ENCODE measurements at places on chromosomes 1 and 21.

GRCh38 chr1:154774175-154774855 is 95.8 kb downstream of the KCNN3 start:
- DNase-seq: no peak

DNA sequence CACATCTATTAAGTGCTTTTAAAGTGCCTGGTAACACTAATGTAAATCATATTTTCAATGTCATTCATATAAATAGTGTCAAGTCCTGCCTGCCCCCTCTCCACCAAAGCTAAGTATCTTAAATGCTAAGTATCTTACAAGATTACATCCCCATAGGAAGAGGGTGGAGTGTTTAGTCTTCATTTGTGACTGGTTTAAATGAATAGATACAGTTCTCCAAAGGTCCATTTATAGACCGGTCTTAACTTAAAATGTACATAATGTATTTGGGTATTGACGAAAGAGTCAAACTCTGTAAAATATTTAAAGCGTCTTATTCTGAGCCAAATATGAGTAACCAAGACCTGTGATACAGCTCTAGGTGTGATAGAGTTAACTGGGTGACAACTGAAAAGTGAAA is 60.2 kb downstream of the POU2F1 start:
- no peak for DNase-seq

DNA sequence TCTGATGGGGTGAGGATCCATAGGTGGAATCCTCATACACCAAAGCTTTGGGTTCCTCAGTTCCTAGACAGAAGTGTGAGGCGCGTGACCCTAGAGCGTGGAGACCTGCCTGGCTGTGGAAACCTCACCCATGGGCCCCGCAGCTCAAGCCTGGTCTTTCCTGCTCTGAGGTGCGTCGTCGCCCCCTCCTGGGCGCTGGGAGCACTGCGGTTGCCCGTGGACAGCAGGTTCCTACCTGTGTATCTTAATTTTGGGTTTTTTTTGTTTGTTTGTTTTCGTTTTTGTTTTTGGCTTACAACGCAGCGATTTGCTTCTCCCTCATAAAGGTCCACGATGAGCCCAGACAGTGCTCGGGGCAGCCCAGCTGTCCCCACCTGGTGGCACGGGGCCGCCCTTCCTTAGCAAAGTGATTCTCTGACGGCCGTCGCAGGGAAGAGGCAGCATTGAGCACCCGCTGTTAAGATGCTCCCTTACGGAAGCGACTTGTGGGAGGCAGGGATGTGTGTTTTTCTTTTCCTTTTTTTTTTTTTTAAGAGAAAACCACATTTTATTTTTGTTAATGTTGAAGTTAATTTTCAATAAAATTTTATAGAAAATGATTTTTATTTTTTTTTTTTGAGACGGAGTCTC is 36.5 kb upstream of the TRAPPC10 start:
- DNase-seq: peak; percentile 88

- DNase-seq: no peak
Measured at GRCh38 chr1:182611787-182612186, 7.6 kb upstream of the RGS16 start.

DNA sequence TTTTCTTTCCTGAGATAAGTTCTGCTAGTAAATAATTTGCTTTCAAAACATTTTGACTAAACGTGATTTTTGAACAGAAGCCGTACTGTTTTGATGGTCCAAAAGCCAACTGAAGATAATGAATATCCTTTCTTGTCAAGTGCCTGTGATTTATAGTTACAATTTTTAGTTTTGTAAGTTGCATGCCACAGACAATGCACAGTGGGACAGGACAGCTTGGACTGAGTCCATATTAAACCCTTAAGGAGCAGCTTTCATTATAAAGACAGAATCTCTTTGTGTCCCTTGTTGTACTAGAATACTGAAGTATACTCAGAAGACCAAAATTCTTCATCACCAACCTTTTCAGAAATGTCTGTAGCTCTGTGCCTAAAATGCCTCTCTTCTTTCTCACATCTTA is 92.2 kb downstream of the LTN1 start:
- DNase-seq: no peak

GRCh38 chr1:10795276-10796021 is 997 bp downstream of the CASZ1 start:
- DNase-seq: no peak

DNA sequence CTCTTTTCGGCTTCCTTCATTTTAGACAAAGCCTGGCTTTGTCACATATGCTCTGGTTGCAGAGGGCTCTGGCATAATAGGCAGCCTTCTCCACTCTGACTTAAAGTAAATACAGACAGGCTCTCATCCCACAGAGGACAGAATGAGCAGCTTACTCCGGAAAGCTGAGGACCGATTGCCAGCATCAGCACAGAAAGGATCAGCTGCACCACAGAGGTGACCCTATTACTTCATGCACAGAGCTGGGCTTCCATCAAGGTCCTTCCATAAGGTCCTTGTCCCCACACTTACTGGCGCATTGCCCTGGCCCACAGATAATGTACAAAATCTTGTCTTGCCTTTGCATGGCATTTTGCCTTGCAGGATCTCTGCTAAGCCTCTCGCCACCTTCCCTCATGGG is 67.6 kb downstream of the SEC16B start:
- DNase-seq: no peak

DNA sequence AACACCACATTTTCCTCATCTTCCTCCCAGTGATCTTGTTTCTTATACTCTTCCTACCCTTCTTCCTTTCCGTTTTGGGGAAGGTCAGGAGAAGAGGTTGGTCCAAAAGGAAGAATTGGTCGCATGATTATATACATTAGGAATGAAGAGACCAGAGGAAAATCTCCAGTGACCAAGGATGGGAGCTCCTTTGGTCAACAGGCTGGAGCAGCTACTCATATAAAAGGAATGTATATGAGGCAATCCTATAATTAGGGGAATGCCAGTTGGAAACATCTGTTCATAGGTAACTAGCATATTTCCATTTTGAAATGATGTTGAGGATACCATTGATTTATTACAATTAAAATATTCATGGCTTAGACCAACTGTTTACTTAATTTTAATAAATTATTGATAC is 114.5 kb downstream of the LRRC40 start:
- DNase-seq: no peak

DNA sequence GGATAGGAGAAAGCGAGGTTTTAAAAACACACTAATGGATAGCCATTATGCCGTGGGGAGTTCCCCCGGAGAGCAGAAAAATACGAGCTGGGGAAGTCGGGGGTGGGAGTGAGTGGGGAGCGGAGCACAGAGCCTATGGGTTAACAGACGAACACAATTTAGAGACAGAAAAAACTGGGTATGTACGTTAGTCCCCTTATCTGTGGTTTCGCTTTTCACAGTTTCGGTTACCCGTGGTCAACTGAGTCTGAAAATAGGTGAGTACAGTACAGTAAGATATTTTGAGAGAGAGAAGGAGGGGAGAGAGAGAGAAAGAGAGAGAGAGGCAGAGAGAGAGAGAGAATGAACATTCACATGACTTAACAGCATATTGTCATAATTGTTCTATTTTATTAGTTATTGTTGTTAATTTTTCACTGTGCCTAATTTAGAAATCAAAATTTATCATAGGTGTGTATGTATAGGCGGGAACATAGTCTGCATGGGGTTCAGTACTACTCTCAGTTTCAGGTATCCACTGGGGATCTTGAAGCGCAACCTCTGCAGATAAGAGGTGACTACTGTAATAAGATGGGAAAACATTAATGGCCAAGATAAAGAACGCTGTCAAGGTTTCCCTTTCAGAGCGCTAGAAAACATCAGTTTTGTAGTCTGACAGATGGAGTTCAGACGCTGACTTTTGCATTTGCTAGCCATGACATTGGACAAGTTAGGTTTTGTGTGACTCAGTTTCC is 125.6 kb upstream of the LMO4 start:
- DNase-seq: no peak

DNA sequence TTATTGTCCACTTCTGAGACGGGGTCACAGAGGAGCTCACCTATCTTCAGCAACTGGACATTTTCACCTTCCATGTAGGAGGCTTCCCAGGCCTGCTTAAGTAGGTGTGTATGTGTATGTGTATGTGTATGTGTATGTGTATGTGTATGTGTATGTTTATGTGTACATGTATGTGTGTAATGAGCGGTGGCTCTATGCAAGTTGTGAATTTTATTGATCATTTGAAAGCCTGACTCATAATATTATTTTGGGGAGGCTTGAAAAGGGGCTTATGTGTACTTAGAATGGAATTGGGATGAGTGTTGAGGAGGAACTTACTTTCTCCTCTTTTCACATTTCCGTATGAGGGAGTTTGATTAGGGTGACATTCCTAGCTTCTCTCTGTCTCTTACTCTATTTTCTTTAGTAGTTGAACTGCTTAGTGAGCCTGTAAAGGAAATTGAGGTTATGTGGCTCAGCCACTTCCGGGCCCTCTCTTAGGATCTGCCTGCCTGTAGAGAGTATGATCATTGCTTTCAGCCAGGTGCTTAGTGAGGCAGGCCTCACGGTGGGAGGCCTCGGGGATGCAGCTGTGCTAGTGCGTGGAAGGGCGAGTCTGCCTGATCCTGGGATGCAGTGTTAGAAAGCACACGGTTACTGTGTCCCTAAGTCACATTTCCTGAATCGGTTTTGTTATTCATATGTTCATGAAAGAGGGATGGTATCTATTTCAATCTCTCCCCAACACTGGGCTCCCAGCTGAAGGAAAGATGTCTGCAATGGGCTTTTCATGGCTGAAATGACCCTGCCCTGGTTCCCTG is 61.0 kb downstream of the IER5 start:
- DNase-seq: peak; percentile 64

DNA sequence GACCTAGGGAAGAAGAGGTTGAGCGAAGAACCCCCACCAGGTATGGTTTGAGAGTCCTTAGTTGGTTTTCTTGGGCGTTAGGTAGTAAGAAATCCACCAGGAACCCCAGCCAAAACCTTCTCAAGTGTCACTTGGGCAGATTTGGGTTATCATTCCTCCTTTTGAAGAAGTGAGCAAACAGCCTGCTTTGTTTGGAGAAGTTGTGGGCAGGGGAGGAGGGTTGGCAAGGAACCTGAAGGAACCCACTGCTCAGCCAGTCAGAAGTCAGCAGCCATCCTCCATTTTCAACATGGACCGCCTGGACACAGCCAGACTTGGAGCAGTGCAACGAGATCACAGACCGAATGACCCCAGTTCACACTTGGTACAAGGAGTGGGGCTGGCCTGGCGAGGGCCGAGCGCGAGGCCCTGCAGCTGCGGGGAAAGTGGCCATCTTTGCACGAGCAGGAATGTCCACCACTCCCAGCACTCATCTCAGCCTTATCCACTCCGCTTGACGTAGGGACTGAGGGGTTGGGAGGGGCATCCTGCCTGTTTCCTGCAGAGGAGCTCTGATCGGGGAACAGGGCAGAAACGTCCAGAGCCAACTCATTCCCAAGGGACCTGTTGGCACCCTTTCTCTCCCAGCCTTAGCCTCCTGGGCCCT is 7.2 kb downstream of the ADPRS start:
- DNase-seq: no peak

GRCh38 chr1:244118109-244118761 is 67.2 kb downstream of the ZBTB18 start:
- no peak for DNase-seq
